ENCODE measurements at places on chromosomes 1 and 21. TPM values are rescaled to one million over a fixed set of nuclear protein-coding genes. Genes with fewer than 3 reads are reported as not detected.

DNA sequence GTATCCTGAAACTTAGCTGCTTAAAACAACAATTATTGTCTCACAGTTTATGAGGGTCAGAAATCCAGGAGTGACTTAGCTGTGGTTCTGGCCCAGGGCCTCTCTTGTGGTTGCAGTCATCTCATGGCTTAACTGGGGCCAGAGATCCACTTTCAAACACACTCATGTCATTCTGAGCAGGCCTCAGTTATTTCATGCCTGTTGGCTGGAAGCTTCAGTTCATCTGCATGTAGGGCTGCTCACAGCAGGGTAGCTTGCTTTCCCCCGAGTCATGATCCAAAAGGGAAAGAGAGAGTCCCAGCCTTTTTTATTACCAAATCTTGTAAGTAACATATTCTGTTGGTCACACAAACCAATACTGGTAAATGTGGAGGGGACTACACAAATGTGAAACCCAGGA lies 96.6 kb upstream of the B3GALT2 start:
- no peak for DNase-seq

- DNase-seq: no peak
Observed at GRCh38 chr1:173903827-173904531, 13.1 kb downstream of the SERPINC1 start.

DNA sequence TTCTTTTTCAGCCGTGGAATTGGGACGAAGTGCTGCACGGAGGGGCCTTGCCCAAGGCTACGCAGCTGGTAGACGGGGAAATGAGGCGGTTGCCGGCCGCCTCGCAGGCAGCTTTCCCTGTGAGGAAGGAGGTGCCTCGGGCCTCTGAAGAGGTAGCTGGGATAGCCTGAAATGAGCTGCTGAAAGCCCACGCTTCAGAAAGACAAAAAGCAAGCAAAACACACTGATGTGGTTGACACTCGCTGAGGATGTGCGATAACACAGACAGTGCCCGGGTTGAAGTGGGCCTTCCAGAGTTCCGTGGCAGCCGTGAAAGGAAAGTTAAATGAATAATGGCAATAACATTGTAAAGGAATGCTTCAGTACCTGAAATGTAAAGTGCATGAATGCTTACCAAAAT lies 47.2 kb downstream of the S1PR1 start:
- no peak for DNase-seq

GRCh38 chr1:221913351-221913892 lies 171.5 kb upstream of the DUSP10 start:
- DNase-seq: no peak

- no peak for DNase-seq
Observed at GRCh38 chr1:59410457-59410856, 113.6 kb downstream of the FGGY start.

DNA sequence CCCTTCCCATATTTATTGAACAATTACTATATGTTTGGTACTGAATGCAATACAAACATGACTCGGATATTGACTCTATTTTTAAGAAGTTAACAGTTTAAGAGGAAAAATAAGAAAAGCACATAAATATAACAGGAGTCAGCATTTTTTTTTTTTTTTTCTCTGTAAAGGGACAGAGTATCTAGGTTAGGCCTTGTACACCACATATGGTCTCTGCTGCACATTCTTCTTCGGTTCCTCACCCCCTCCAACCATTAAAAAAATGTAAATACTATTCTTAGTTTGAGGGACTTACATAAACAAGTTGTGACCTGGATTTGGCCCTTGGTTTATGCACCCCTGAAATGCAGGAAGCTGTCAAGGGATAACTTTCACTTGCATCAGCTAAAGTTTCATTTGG lies 40.4 kb downstream of the PHC2 start:
- DNase-seq: no peak

GRCh38 chr1:113930499-113931161 lies 1.5 kb downstream of the HIPK1 start:
- DNase-seq: peak; percentile 48

DNA sequence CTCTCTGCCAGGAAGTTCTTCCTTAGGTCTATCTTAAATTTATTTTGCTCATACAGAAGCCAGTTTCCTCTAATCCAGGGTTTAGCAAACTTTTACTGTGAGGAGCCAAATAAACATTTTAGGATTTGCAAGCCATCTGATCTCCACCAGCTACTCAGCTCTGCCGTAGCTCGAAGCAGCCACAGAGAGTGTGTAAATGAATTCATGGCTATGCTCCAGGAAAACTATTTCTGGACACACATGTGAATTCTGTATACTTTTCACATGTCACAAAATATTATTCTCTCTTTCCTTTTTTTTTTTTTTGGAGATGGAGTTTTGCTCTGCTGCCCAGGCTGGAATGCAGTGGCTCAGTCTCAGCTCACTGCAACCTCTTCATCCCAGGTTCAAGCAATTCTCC lies 13.4 kb upstream of the AGTRAP start:
- no peak for DNase-seq

The OR2G6 gene
- not detected for total RNA-seq

The SLC2A5 gene
- 4.4 TPM for total RNA-seq

The SLAMF9 gene
- not detected for total RNA-seq

The LCE1F gene
- not detected for total RNA-seq

The PTPN14 gene
- 5.8 TPM for total RNA-seq

The HIVEP3 gene
- 6.5 TPM for total RNA-seq

The CCDC30 gene
- total RNA-seq: 2.2 TPM

The KRTAP11-1 gene
- total RNA-seq: not detected

The C8A gene
- not detected for total RNA-seq

All from mucosa of descending colon (tissue), 3 donors.